ENCODE measurements at places on chromosomes 4 and X.
A peak's percentile ranks its signal among the peaks of the same experiment; 100 is the strongest.

- DNase-seq, result no peak
Observed at GRCh38 chrX:72262077-72262476, 15.0 kb downstream of the RPS4X start.

DNA sequence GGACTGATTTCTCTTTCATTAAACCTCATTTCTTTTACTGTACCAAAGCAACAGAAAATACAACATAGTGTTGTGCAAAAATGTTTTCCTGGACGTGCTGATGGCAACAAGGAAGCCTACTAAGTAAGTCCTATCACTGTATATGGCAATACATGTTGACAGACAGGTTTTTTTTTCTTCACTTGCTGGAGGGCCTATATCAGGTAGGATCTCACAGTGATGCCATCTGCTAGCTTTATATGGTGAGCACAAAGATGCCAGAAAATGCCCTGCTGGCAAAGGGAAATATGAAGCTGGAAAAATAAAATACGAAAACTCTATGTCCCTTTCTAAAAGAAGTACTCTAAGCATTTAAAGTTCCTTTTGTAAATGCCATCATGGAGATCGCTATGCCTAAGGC lies 119.0 kb upstream of the PDLIM3 start:
- no peak for DNase-seq

GRCh38 chrX:87525771-87526229 lies 8.2 kb downstream of the KLHL4 start:
- DNase-seq, result no peak

DNA sequence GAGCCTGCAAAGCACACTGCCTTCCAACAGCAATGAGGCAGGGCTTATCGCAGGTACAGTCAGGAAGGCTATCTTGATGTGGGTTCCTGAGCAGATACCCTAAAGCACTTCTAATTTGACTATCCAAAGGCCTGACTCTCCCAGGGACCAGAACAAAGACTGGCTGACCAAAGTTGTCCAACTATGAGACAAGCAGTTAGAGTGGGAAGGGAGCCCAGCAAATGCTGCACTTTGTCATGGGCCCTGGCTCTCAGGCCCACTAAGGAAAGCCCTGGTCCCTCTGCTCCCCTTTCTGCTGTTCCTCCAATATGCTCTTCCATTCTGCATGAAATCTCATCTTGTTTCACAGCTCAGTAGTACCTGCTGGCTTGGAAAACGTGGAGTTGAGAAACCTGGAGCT lies 391.0 kb downstream of the RAB28 start:
- no peak for DNase-seq

- DNase-seq, result no peak
Observed at GRCh38 chrX:22666441-22666840, 333.3 kb upstream of the DDX53 start.

GRCh38 chr4:80852061-80852460 lies 178.4 kb upstream of the BMP3 start:
- DNase-seq, result no peak

DNA sequence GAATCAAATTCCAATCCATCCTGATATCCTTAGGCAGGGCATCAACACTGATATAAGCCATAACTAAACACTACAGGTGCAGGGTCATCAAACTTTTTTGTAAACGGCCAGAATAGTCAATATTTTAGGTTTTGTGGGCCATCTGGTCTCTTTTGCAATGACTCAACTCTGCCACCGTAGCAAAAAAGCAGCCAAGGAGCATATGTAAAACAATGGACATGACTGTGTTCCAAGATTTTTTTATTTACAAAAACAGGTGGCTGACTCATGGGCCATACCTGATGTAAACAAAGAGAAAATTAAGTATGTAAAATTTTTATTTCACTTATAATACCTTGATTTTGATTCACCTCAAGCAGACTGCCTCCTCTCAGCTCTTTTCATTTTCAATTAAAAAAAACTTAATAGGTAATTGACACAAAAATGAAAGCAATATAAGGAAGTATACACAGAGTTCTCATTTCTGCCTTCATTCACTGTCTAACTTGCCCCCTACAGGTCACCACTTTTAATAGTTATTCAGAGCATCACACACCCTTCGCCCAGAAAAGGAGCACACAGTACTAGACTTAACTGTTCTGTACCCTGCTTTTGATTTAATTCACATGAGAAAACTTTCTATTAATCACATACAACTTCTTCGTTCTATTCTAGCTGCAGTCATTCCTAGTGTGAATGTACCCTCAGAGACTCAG lies 35.3 kb upstream of the GPM6B start:
- DNase-seq, result no peak

GRCh38 chrX:70960730-70961129 lies 29.8 kb upstream of the SLC7A3 start:
- no peak for DNase-seq

DNA sequence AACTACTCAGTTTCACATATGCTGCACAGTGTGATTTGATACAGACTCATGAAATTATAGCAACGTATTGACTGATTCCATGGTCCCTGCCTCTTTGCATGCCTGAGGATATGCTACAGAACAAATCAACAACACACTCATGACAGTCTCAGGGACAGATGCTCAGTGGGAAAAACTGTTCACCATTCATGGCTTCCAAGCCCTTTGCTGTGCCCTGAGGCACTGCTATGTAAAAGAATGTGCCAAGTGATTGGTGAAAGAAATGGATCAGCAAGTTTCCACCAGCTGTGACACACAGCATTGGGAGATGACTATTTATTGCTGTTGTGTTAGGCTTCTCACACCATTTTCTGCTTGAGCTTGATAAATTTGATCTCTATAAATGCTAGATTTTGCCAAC lies 825.6 kb upstream of the INTU start:
- DNase-seq, result no peak

- peak; percentile 16 for DNase-seq
Observed at GRCh38 chrX:118847676-118848075, 24.1 kb downstream of the ZCCHC12 start.

GRCh38 chrX:48996969-48997368 lies 5.1 kb downstream of the GRIPAP1 start:
- DNase-seq, result no peak

GRCh38 chrX:155632431-155633100 lies 19.8 kb upstream of the TMLHE start:
- no peak for DNase-seq

DNA sequence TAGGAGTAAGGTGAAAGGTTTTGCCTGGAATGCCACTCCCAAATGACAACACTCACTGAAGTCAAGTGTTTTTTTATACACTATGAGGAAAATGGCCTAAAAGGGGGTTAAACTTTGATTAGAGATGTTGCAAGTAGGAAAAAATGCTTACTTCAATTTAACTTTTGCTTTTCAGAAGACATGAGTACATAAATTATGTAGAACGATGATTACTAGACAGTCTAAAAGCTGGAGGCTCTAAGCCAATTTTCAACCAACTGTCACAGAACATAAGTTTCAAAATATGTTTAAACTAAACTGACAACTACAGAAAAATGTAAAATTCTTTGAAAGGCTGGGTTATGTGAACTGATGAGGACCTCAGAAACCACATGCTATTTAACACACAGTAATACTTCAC lies 83.4 kb downstream of the SHISA3 start:
- DNase-seq, result no peak

DNA sequence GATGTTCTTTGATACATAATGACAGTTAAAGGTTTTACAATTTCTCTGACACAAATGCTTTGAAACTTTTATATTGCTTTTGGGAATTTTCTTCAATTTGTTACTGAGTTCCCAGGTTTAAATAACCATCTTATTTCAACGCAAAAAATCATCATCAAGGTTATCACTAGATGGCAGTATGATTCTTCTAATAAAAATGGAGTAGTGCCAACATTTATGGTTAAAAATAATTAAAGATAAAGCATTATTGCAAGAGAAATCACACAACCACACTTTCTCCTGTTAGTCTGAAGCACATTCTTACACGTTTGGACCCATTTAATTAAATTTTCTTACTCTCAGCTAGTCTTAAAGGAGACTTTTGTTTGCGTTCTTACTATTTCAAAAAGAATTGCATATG lies 611.3 kb upstream of the CPXCR1 start:
- DNase-seq, result no peak

GRCh38 chrX:1165535-1166196 lies 46.8 kb downstream of the CRLF2 start:
- no peak for DNase-seq

GRCh38 chrX:105495376-105495775 lies 274.9 kb upstream of the TEX13A start:
- DNase-seq, result no peak

DNA sequence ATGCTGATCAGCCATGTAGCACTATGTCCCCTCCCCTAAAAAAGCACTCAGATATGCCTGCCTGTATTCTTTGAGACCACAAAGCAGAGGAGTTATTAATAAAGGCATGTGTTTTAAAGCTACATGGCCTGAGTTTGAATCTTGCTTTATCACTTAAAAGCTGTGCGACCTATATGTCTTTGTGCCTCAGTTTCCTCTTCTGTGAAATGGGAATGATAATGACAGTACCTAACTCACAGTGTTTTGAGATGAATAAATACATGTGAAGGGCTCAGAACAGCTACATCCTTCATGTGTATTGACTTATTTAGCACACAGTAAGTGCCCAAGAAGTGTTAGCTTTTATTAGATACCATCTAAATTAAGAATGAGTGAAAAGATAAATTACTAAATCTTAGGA lies 180.0 kb downstream of the WDFY3 start:
- DNase-seq, result no peak

GRCh38 chr4:121243485-121243884 lies 79.4 kb upstream of the TNIP3 start:
- DNase-seq, result no peak

DNA sequence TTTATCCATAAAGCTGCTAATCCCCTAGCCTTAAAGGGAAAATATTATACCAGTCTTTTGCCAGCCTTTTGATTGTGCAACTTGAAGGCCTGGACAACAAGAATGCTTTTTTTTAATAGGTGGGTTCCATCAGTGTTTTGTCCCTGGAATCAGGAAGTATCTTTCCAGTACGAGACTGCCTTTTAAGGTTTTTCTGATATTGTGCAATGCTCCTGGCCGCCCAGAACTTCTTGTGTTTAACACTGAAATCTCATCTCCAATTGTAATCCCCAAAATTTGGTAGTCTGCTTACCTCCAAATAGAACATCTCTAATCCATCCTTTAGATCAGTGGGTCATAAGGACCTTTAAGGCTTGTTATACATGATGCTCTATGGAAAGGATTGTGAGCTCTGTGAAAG lies 256.7 kb downstream of the NAF1 start:
- DNase-seq, result no peak

- DNase-seq, result no peak
Observed at GRCh38 chr4:144901141-144901540, 196.9 kb downstream of the ANAPC10 start.

DNA sequence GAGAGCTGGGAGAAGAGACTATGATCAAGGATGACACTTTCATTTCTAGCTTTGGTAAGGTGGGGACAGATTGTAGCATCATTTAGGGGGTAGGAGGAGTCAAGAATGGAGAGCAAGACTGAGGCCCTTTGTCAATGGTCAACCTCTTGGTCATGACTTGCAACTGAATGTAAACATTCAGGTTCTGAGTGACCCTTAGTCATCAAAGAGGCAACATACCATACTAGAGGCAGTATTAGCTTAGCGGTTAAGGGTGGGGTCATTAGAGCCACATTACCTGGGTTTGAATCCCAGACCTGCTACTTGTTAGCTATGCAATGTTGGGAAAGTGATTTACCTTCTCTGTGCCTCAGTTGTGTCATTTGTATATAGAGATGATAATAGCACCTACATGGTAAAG lies 76.5 kb downstream of the MED28 start:
- DNase-seq, result no peak

DNA sequence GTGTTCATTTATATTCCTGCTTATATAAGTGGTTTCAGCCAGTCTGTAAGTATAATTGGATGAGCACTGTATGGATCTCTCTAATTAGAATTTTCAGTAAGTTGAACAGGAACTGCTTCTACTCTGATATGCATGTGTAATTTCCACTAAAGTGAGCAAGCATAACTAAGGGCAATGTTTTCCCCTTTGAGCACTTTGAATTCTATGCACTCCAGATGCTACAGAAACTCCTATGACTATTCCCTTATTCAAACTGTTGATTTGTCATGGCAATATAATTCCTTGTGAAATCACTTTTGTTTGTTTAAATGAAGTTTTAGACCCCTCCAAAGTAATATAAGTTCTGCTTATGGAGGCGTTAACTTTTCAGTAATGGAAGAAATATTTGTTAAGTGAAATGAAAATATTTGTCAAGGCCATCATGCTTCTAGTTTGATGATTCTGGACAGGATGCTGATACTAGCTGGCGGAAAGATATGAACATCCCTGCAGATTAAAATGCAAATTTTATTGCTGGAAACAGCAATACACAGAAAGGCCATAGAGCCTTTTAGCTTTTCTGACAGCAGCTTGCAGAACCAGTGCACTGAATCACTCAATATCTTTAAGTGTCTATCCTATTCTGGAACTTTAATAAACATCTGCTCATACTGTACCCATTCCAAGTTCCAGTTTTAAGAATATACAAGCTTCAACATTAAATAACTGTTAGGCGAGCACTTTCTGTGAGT lies 1460.8 kb downstream of the RAPGEF2 start:
- no peak for DNase-seq

DNA sequence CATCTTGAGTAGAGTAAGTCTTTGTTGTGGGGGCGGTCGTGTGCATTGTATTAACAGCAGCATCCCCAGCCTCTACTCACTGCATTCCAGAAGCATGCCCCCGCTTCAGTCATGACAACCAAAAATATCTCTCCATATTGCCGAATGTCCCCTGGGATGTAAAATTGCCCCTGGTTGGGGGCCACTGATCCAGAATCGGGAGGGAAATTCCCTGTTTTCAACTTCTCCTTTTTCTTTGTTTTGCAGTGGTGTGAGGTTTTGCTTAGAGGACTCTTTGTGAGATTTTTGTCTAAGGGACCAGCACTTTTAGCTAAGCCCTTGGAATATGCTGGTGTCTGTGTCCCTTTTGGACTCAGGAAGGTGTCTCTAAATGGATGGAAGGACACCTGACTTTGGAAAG lies 3.0 kb upstream of the IL13RA1 start:
- no peak for DNase-seq

GRCh38 chr4:86822136-86822535 lies 27.0 kb downstream of the SLC10A6 start:
- no peak for DNase-seq

- DNase-seq, result no peak
Observed at GRCh38 chr4:169144061-169144600, 126.6 kb downstream of the SH3RF1 start.

GRCh38 chrX:117743469-117744251 lies 372.9 kb downstream of the KLHL13 start:
- DNase-seq, result no peak

Data from AG09309 (cell line).